ENCODE measurements at places on chromosomes 16 and 17. TPM values are rescaled to one million over a fixed set of nuclear protein-coding genes. Genes with fewer than 3 reads are reported as not detected.

DNA sequence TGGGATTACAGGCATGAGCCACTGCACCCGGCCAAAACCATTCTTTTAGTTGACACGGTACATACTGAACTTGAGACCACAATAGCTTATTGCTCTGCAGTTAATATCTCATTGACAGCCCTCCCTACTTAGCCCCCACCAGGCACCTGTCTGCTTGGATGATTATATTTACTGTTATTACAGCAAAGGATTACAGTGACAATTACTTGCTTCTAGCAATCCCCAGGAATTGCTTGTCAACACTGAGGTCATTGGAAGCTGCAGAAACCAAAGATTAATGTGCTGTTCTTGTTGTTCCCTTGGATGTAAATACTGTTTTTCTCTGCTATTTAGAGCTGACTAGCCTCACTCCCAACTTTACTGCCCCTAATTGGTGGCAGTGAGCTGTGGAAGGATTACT is 211.2 kb downstream of the LGALS9B start:
- H3K4me1 ChIP-seq: no peaks in the 10 kb centered on the region
- peaks cover 59% of the 10 kb centered on the region for H3K36me3 ChIP-seq
- H3K4me3 ChIP-seq: no peak overlapping the region
- no peak for DNase-seq
- H3K27me3 ChIP-seq: no peaks in the 10 kb centered on the region

GRCh38 chr16:57590654-57591085 is 37.8 kb upstream of the ADGRG1 start:
- peaks cover 28% of the 10 kb centered on the region for H3K27me3 ChIP-seq
- DNase-seq: no peak
- no peak overlapping the region for H3K4me3 ChIP-seq
- H3K4me1 ChIP-seq: 0 out of 2 replicates have a peak, but pooled peaks cover 3% of the 10 kb centered on the region

DNA sequence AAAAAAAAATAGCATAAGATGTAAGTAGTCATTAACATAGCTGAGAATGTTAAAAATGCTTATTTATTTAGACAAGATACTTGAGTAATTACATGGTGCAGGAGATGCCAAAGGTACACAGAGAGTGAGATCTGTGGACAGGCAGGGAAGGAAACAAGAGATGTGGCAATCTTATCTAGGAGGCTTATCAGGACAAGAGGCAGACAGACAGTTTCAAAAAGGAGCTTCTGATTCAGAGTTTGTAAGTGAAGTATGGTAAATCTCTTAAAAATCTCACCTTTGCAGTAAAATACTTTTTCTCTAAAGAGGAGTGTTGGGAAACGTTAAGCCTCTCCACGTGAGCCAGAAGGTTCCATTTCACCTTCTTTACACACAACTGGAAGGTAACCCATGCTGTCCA is 19.9 kb upstream of the GHDC start:
- H3K36me3 ChIP-seq: peaks cover 46% of the 10 kb centered on the region
- H3K27me3 ChIP-seq: no peaks in the 10 kb centered on the region
- no peak overlapping the region for H3K4me3 ChIP-seq
- no peak for DNase-seq

- H3K4me3 ChIP-seq: no peak overlapping the region
- no peak overlapping the region for H3K27ac ChIP-seq
- DNase-seq: no peak
- no peaks in the 10 kb centered on the region for H3K27me3 ChIP-seq
Observed at GRCh38 chr16:83817022-83817421, 9.2 kb downstream of the HSBP1 start.

TOB1 gene
- total RNA-seq: 36.0 TPM

DNA sequence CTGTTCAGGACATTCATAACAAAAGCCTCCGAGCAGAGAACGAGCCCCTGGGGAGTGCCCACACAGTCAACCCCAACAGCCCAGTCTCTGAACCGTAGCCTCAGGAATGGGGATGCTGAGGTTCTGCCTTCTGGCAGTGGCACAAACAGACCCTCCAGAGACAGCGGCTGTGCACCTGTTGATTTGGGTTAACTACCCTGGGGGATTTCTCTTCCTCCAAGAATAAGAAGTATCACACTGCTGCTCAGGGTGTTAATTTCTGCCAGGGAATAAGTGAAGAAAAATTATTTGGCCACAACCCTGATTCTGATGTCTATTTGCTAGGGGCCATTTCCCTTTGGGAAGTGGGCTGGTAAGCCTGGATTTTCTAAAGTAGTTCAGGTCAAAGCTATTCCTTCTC is 51.0 kb upstream of the PIRT start:
- peaks cover 46% of the 10 kb centered on the region for H3K36me3 ChIP-seq
- peaks cover 7% of the 10 kb centered on the region for H3K27me3 ChIP-seq
- no peak overlapping the region for H3K4me3 ChIP-seq
- H3K27ac ChIP-seq: no peak overlapping the region
- DNase-seq: no peak

FAM171A2 gene
- total RNA-seq: 28.5 TPM

Data from WTC11 (cell line).